Left lung (tissue), 14 donors: ENCODE measurements at places on chromosomes 16 and 17. TPM values are rescaled to one million over a fixed set of nuclear protein-coding genes. Genes with fewer than 3 reads are reported as not detected.
A peak's percentile ranks its signal among the peaks of the same experiment; 100 is the strongest.

ADAD2 gene
- 0.09 TPM for total RNA-seq

CACNG3 gene
- total RNA-seq = not detected

SEZ6 gene
- 0.09 TPM for total RNA-seq

VAMP2 gene
- 48.9 TPM for total RNA-seq

- no peak for DNase-seq
- H3K4me1 ChIP-seq = no peaks in the 10 kb centered on the region
- no peak overlapping the region for H3K4me3 ChIP-seq
- no peaks in the 10 kb centered on the region for H3K27me3 ChIP-seq
- H3K36me3 ChIP-seq = peaks cover 3% of the 10 kb centered on the region
Measured at GRCh38 chr16:11147033-11147753, 108.8 kb downstream of the SOCS1 start.

DNA sequence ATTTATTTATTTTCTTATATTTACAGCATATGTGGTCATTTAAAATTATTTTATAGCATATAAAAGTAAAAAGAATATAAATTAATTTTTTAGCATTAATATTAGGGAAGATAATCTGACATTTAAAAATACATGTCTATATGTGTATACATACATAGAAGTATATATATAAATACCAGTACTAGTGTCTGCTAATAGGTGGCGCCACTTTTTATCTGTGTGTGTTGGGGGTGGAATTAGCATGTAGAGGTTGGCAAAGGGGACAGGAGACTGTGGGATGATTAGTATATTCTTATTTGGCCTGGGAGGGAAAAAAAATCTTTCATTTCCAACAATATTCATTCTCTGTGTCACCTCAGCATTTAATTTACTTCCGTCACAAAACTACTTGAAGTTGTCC, 359.1 kb downstream of the WWOX start:
- peaks cover 6% of the 10 kb centered on the region for H3K4me1 ChIP-seq
- H3K27ac ChIP-seq = no peak overlapping the region
- H3K4me3 ChIP-seq = no peak overlapping the region
- H3K27me3 ChIP-seq = no peaks in the 10 kb centered on the region
- no peak for DNase-seq

GRCh38 chr16:85829171-85829719, 29.8 kb downstream of the COX4I1 start:
- H3K27ac ChIP-seq = peak overlapping the region; percentile 23
- H3K4me3 ChIP-seq = no peak overlapping the region
- H3K36me3 ChIP-seq = no peaks in the 10 kb centered on the region
- no peak for DNase-seq
- peaks cover 40% of the 10 kb centered on the region for H3K27me3 ChIP-seq

GRCh38 chr17:43528319-43528987, 17.7 kb downstream of the ETV4 start:
- H3K27ac ChIP-seq = no peak overlapping the region
- no peak overlapping the region for H3K4me3 ChIP-seq
- peaks cover 53% of the 10 kb centered on the region for H3K36me3 ChIP-seq
- H3K4me1 ChIP-seq = peaks cover 16% of the 10 kb centered on the region
- no peaks in the 10 kb centered on the region for H3K27me3 ChIP-seq

- H3K4me3 ChIP-seq = no peak overlapping the region
- H3K36me3 ChIP-seq = no peaks in the 10 kb centered on the region
- no peak overlapping the region for H3K27ac ChIP-seq
- H3K4me1 ChIP-seq = no peaks in the 10 kb centered on the region
- H3K27me3 ChIP-seq = no peaks in the 10 kb centered on the region
Measured at GRCh38 chr17:73419051-73419450, 107.2 kb upstream of the CDC42EP4 start.

DNA sequence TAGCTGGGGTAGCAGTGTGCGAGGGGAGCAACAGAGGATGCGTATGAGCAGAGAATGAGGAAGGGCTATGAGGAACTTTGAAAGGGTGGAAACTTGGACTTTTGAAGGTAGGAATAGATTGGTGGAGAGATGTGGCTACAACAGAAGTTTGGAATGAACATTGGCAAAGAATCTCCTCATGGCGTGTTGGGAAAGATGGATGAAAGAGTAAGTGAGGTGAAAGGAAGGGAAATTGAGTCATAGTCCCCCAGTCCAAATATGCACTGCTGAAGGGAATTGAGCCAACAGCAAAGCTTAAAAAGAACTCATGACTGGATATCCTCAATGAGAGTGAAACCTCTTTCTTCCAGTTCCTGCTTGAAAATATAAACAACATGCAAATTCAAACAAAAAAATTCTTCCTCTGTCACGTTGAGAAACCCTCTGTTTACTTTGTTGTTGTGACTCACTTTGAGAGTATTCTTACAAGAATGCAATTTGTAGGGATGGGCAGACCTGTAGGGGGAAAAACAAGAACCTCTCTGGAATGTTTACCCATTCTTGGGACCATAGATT, 313.2 kb upstream of the KCNJ16 start:
- H3K27ac ChIP-seq = no peak overlapping the region
- H3K4me1 ChIP-seq = peaks cover 3% of the 10 kb centered on the region
- no peaks in the 10 kb centered on the region for H3K36me3 ChIP-seq

- H3K4me3 ChIP-seq = no peak overlapping the region
- no peaks in the 10 kb centered on the region for H3K36me3 ChIP-seq
- no peaks in the 10 kb centered on the region for H3K27me3 ChIP-seq
Measured at GRCh38 chr16:69166221-69166833, 20.6 kb upstream of the SNTB2 start.

DNA sequence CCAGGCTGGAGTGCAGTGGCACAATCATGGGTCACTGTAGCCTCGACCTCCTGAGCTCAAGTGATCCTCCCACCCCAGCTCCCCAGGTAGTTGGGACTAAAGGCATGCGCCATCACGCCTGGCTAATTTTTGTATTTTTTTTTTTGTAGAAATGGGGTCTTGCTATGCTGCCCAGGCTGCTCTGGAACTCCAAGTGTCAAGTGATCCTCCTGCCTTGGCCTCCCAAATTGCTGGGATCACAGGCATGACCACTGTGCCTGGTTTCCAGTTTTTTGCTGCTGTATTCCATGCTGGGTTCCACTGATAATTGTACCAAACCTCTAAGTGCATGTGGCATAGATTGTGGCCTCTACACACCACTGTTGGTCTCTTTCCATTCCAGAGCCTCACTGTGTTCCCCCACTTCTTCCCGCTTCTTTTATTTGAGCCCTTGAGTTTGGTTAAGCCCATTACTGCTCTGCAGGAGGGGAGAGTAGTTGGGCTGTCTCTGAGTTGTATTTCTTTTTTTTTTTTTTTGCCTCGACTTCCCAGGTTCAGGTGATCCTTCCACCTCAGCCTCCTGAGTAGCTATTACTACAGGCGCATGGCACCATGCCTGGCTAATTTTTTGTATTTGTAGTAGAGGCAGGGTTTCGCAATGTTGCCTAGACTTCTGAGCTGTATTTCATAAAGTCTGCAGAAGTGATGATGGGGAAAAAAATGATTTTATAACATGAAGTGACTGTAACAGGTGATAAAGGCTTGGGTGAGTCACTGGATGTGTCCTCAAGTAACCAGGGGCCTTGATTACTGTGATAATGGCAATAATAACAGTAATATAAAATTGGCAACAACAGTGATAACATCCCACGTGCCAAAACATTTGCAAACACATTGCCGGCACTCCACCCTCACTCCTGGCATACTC, 30.0 kb downstream of the EEF2K start:
- no peaks in the 10 kb centered on the region for H3K27me3 ChIP-seq
- no peaks in the 10 kb centered on the region for H3K4me1 ChIP-seq
- H3K4me3 ChIP-seq = no peak overlapping the region
- DNase-seq = no peak

DNA sequence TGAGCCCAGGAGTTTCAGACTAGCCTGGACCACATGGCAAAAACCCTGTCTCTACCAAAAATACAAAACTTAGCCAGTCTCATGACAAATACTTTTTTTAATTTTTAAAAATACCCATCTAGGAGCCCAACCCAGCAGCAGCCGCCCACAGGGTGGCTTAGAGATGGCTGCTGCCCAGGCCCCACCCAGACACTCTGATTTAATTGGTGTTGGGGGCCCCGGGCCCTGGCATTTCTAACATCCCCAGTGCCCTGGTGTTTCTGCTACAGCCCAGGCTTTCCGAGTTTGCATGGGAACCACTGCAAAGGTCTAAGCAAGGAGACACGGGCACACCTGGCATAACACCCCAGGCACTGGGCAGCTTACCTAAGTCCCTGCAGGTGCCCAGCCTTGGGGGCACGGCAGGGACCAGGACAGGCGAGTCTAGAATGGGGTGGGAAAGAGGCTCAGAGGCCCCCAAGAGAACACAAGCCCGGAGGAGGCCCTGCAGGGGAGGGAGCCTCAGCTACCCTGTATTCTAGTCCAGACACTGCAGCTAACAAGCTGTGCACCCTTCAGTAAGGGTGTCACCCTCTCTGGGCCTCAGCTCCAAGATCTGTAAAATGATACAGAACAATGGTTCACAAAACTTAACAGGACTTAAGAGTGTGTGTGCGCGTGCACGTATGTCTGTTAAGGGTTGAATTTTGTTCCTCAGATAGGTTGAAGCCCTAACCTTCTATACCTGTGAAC, 48.8 kb downstream of the RMI2 start:
- no peaks in the 10 kb centered on the region for H3K36me3 ChIP-seq
- peaks cover 6% of the 10 kb centered on the region for H3K4me1 ChIP-seq
- no peak overlapping the region for H3K4me3 ChIP-seq
- DNase-seq = no peak
- H3K27me3 ChIP-seq = no peaks in the 10 kb centered on the region
- H3K27ac ChIP-seq = no peak overlapping the region

DNA sequence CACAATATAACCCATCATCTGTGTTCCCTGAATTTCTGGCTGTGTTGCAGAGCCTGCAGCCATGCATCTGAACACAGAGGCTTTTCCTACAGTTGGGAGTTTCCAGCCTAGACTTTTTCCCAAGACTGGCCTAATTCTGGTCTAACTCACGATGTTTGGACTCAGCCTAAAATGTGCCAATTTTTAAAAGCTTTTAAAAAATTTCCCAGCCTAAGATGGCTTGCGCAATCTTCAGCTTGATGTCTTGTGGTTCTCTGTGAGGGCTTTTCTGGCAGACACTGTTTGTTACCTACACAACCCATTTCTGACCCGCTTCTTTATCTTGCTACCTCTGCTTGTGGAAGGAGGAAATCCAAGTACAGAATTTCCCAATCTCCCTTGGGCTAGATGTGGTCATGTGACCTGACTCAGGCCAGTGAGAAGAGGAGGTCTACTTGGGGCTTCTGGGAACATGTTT, 72.7 kb upstream of the GAS7 start:
- DNase-seq = no peak
- H3K4me1 ChIP-seq = no peaks in the 10 kb centered on the region
- H3K36me3 ChIP-seq = no peaks in the 10 kb centered on the region
- peaks cover 2% of the 10 kb centered on the region for H3K27me3 ChIP-seq
- no peak overlapping the region for H3K4me3 ChIP-seq

DNA sequence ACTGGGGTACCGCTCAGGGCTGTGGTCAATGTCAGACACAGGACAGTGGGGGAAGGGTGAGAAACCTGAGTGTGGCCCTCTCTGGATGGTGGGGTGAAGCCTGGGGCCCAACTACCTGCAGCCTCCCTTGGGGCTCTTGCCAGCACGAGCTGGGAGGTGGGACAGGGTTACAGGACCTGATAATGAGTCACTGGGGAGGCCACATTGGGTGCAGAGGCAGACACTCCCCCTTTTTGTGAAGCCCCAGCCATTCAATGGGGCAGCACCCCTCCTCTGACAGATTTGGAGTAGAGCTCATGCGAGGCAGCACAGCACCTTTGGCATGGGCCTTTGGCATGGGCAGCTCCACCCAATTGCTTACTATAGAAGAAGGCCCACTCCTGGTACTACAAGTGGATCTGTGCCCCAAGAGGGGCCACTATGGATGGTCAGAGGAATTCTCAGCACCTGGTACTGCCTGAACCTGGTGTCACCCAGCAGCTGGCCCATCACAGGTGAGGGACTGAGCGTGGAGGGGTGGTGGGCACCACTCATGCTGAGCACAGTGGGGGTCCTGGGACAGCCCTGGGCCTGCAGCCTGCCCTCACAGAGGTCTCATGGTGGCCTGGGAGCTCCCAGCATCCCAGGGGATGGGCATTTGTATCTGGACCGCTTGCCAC, 45.2 kb upstream of the SMPD3 start:
- DNase-seq = no peak
- no peak overlapping the region for H3K4me3 ChIP-seq
- no peaks in the 10 kb centered on the region for H3K36me3 ChIP-seq
- no peaks in the 10 kb centered on the region for H3K27me3 ChIP-seq
- H3K27ac ChIP-seq = no peak overlapping the region

DNA sequence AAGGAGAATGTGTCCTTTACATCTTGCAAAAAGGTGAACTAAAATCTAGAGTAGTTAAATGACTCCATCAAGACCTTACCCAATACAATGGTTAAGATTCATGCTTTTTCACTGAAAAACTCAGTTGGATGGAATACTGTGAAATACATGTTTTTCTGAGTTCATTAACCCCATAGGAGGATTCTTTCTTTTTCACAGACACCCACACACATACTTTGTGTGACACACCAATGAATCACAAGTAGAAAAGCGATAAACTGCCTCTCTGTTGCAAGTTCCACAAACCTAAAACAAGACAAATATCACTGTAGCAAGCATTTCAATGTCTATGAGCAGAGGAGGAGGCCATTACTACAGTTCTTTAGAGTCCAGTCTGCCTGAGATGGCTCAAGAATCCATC, 258.8 kb upstream of the CDH5 start:
- no peak overlapping the region for H3K4me3 ChIP-seq
- no peak overlapping the region for H3K27ac ChIP-seq
- H3K27me3 ChIP-seq = no peaks in the 10 kb centered on the region
